ENCODE measurements at places on chromosomes 3 and 15. TPM values are rescaled to one million over a fixed set of nuclear protein-coding genes. Genes with fewer than 3 reads are reported as not detected.

- H3K4me1 ChIP-seq = peaks cover 15% of the 10 kb centered on the region
- no peak overlapping the region for H3K27ac ChIP-seq
- DNase-seq = no peak
- H3K36me3 ChIP-seq = no peaks in the 10 kb centered on the region
Observed at GRCh38 chr15:68555679-68556037, 23.1 kb upstream of the CORO2B start.

Gene CACNA1D
- total RNA-seq = not detected

Gene LRRC49
- total RNA-seq = 0.75 TPM

- H3K27me3 ChIP-seq = no peaks in the 10 kb centered on the region
- H3K4me3 ChIP-seq = no peak overlapping the region
- no peaks in the 10 kb centered on the region for H3K36me3 ChIP-seq
Observed at GRCh38 chr15:54017251-54017650, 39.0 kb downstream of the UNC13C start.

GRCh38 chr3:196677931-196678330 lies 34.1 kb downstream of the CEP19 start:
- H3K4me3 ChIP-seq = no peak overlapping the region
- peaks cover 15% of the 10 kb centered on the region for H3K4me1 ChIP-seq
- H3K27me3 ChIP-seq = no peaks in the 10 kb centered on the region
- no peak for DNase-seq
- H3K27ac ChIP-seq = no peak overlapping the region

- DNase-seq = peak; percentile 49
- H3K27ac ChIP-seq = peak overlapping the region; percentile 99
- no peak overlapping the region for H3K4me3 ChIP-seq
- peaks cover 91% of the 10 kb centered on the region for H3K4me1 ChIP-seq
- H3K36me3 ChIP-seq = peaks cover 4% of the 10 kb centered on the region
Observed at GRCh38 chr3:13012221-13012691, 61.0 kb downstream of the IQSEC1 start.

DNA sequence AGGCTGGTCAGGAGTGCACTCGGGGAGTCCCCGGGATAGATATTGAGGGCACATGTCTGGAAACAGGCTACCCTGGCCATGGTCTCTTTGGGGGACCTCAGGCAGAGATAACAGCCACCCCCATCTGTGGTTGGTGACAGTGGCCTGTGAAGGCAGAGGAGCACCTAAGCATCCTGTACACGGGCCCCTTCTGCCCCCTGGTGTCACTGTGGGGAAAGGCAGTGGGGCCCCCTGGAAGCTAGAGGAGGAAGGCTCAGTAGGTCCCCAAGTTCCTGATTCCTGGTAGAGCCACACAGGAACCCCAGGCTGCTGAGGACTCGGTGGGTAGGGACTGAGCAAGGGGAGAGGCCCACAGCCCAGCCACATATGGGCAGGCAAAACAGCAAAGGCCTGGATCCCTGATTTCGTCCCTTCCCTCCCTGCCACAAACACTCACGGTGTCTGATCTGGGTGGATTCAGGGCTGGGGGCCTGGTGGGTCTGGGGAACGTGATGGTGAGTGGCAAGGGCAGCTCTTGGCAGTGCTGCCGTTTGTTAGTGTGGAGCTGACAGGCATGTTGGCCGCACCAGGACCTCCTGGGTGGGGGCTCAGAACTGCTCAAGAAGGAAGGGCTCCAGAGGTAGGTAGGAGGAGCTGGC lies 14.1 kb upstream of the CXCR6 start:
- H3K4me3 ChIP-seq = no peak overlapping the region
- no peak overlapping the region for H3K27ac ChIP-seq
- DNase-seq = peak; percentile 55
- H3K4me1 ChIP-seq = no peaks in the 10 kb centered on the region
- H3K36me3 ChIP-seq = peaks cover 61% of the 10 kb centered on the region

DNA sequence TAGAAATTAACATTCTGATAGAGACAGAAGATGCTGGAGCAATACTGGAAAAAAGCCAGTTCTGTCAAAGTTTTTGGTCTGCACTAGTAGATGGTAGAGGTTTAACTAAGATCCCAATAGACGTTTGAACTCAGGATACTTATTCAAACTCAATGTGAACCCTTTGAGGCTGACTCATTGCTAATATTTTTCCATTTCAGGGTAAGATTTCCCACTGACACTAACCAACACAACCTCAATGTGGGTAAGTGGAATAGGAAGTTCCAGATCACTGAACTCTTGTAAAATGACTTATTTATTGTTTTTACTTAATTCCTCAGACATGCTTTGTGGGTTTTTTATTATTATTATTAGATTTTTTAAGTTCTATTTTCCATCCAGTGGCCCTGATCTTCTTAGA lies 1024.8 kb downstream of the EPHA3 start:
- H3K36me3 ChIP-seq = no peaks in the 10 kb centered on the region
- DNase-seq = no peak
- H3K27ac ChIP-seq = no peak overlapping the region
- H3K4me1 ChIP-seq = no peaks in the 10 kb centered on the region
- H3K4me3 ChIP-seq = no peak overlapping the region
- no peaks in the 10 kb centered on the region for H3K27me3 ChIP-seq

Gene ZBED2
- 0.19 TPM for total RNA-seq
